ENCODE measurements at places on chromosomes 7 and 10.
A peak's percentile ranks its signal among the peaks of the same experiment; 100 is the strongest.

DNA sequence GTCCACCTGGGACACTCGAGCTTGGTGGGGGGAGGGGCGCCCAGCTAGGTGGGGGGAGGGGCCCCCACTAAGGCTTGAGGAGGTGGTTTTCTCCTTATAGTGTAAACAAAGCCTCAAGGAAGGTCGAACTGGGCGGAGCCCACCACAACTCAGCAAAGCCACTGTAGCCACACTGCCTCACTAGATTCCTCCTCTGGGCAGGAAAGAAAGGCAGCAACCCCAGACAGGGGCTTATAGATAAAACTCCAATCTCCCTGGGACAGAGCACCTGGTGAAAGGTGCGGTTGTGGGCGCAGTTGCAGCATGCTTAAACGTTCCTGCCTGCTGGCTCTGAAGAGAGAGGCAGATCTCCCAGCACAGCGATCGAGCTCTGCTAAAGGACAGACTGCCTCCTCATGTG, 133.1 kb downstream of the SNX13 start:
- DNase-seq = no peak

- DNase-seq = peak; percentile 21
These were observed 379.1 kb downstream of the INHBA start for GRCh38 chr7:41323806-41324205.

DNA sequence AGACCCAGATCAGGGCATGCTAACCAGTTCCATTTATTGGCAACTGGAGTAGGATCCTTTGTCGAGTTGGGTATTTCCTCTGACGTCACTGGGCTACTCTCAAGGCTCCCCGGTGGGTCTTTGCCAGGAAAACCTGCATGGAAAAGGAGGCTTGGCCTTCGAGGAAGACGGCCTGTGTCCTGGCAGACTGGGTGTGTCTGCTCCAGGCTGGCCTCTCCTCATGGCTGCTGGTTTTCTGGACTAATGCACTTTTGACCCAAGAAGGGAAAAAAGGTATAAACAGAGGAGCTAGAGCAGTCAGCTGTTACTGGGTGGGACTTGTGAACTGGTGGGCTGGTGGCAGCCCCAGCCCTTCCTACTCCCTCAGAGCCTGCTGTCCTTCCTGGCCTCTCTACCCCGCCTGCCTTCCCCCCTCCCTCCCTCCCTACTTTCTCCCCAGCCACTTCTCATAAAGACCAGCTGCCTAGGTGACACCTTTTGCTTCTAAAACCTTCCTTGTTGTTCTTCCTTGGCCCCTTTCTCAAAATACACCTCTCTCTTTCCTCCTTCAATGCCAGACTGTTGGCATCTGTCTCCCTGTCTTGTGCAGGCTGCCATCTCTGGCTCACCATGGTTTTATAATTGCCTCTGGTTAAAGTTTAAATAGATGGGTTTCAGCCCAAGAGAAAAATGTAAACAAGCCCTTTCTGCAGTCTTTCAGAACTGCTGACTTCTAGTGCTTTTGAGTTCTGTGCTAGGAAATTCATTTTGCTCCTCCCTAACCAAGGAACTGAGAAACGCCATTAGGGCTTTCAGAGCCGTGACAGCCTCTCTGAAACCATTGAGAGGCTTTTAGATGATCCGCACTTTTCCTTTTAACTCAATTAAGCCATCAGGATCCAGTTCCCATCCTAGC, 101.8 kb upstream of the MKLN1 start:
- DNase-seq = no peak

- no peak for DNase-seq
These were observed 39.9 kb upstream of the SORCS3 start for GRCh38 chr10:104601166-104601565.

- DNase-seq = no peak
These were observed 35.2 kb downstream of the ATXN7L1 start for GRCh38 chr7:105840981-105841749.

- no peak for DNase-seq
These were observed 18.6 kb downstream of the ALDH18A1 start for GRCh38 chr10:95637911-95638310.

- no peak for DNase-seq
These were observed 22.1 kb downstream of the CYP17A1 start for GRCh38 chr10:102814873-102815661.

DNA sequence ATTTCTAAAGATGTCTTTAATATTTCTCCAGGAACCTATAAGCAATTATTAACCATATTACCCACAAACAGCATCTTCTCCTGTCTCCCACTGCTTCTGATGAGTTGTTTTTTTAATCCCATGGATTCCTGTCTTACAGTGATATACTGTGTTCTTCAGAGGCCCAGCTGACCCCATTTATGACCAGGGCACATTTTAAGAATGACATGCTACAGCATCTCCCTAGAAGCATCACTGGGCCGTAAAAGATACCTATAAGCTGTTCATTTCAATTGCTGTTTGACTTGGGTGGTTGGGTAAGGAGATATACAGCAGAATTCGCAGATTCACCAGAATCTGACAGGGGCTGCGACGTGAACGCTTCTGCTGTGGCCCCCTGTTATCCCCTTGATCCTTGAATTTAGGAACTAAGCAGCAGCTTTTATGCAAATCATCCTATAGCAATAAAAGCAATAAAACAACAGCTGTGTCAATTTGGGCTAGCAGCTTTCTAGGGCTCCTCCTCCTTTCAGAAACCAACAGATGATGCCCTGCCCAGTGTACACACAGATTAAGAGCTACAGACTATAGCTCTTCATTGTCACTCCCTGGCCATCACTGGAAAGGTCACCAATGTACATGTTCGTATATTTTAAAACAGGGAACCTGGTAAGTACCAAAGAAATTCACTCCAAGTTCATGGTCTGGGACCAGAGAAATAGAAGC, 86.8 kb downstream of the CPEB3 start:
- DNase-seq = no peak

- no peak for DNase-seq
These were observed 313.4 kb upstream of the C7orf33 start for GRCh38 chr7:148277042-148277660.

- no peak for DNase-seq
These were observed 117.1 kb upstream of the PARD3 start for GRCh38 chr10:34932235-34932634.

DNA sequence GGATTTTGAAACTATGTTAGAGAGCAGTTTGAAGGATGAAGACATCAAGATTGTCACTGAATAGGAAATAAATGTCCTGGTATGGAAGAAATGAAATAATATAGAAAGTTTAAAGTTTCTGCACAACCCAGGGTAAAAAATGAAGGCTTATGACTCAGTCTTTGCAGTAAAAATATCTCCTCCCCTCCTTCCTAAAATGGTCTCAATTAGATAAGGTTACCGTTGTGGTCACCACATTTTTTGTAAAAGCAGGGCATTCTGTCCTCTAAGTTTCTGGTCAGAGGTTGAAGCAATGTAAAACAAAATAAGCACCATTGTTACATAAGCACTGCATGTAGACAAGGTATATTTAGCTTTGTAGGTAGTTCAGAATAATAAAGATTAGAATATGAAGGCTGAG, 403.5 kb downstream of the SUGCT start:
- DNase-seq = no peak

GRCh38 chr10:15558136-15558535, 161.6 kb downstream of the ITGA8 start:
- DNase-seq = no peak

- no peak for DNase-seq
These were observed 67.9 kb upstream of the HECW1 start for GRCh38 chr7:43044511-43044910.

DNA sequence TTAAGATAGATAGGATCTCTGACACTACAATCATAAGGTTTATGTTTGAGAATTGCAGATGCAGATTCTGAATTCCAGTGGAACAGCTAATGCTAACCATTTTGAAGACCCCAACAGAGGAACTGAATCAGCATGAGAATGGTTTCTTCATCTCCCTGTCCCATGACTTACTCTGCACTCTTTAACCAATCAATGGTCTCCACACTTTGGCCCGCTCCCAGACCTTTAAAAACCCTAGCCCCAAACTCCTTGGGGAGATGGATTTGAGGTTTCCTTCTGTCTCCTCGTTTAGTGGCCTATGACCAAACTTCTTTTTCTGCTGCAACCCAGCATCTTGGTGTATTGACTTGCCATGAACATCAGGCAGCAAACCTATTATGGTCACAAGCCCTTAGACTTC, 804.9 kb downstream of the LRMDA start:
- no peak for DNase-seq

- no peak for DNase-seq
These were observed 1.0 kb upstream of the TRDMT1 start for GRCh38 chr10:17202506-17202905.

DNA sequence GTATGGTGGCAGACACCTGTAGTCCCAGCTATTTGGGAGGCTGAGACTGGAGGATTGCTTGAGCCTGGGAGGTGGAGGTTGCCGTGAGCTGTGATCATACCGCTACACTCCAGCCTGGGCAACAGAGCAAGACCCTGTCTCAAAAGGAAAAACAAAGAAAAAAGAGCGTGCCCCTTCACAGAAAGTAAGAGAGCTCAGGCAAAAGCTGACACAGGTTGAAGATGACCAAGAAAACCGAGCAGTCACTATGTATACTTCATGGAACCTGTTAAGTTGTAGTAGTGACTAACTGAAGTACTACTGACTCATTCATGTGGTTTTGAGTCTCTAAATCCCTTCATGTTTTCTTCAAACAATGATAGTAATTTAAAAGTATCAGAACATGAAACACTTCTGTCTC, 1.2 kb upstream of the PRRT4 start:
- no peak for DNase-seq

GRCh38 chr7:64509583-64509982, 53.3 kb downstream of the ZNF680 start:
- DNase-seq = no peak

GRCh38 chr7:101555921-101556275, 73.2 kb downstream of the MYL10 start:
- no peak for DNase-seq

DNA sequence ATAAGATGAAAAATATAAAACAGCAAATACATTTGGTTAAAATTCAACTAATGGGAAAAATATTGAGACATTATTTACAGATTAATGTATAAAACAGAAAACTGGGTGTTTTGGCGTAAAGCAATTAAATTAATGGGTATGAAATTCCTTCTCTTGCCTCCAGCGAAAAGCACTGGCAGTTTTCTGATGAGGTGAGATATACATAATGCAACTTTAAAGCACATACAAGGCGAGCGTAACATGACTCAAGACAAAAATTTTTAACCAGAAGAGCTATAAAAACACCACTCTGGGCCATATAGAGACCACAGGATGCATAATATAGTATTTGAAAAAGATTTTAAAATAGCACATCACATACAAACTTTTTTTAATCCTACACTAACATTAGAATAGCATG, 120.6 kb downstream of the ODAD2 start:
- DNase-seq = no peak

- DNase-seq = no peak
These were observed 7.3 kb downstream of the ICA1 start for GRCh38 chr7:8254667-8255066.

DNA sequence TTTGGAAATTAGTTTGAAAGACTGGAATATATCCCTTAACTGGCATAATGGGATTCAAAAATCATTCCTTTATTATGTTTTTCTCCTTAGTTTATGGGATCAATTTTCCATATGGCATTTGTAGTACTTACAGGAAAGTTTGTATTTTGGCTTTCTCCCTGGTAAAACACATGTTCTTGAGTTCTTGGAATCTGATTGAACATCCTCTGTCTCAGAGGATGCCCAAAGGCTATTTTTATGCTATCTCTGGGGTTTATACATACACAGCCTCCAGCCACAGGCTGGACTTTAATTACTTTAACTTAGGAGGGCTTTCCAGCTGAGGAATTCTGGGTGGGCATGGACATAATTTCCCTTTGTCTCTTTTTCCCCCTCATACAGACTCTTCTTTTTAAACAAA, 236.4 kb downstream of the HGF start:
- no peak for DNase-seq

DNA sequence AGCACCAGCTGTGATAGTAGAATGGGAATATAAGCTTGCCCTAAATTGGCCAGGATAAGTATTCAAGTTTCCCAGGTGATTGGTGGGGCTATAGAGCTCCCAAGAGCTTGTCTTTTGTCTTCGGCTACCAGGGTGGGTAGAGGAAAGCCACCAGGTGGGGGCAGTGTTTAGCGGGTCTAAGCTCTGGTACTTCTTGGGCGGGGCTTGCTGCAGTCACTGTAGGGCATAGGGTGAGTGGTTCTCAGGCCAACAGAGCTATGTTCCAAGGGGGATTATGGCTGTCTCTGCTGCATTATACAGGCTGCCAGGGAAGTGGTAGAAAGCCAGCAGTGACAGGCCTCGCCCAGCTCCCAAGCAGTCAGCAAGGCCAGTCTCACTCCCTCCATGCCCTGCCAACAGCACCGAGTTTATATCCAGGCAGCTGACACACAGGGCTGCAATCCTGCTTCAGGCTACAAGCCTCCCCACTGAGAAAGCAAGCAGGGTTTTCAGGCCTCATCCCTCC, 110.7 kb downstream of the ZNF467 start:
- peak; percentile 53 for DNase-seq

GRCh38 chr7:135808206-135808605, 59.6 kb upstream of the FAM180A start:
- no peak for DNase-seq

DNA sequence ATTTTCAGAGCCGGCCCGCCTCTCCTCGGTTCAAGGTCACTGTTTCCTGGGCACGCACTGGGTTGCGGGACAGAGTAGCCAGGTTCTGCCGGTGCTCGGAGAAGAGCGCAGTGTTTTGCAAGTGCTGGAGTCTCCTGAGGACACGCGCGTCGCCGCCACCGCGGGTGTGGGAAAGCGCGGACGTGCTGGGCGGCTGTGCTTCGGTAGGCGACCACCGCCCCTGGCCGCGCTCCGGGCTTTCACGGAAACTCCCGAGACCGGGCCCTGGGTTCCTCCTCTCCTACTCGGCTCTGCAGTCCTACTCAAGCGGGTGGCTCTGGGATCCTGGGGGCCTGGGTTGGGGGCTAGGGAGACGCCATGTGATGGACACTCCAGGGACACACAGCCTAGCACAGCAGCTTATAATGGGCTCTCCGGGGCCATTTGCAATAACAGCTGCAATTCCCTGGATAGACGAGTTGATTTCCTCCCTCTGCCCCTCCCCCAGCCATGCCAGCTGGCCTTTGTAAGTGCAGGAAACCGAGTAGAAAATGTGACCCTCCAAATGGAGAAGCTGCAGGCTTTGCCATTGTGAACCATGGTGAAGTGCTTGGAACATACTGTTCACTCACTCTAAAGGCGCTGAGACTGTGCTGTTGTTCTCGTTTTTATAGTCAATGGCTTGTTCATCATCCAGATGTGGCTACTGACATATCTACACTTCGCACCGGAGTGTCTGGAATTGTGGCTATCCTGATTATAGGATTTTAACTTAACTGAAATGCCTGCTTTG, 2.1 kb downstream of the FRAT1 start:
- DNase-seq = no peak

DNA sequence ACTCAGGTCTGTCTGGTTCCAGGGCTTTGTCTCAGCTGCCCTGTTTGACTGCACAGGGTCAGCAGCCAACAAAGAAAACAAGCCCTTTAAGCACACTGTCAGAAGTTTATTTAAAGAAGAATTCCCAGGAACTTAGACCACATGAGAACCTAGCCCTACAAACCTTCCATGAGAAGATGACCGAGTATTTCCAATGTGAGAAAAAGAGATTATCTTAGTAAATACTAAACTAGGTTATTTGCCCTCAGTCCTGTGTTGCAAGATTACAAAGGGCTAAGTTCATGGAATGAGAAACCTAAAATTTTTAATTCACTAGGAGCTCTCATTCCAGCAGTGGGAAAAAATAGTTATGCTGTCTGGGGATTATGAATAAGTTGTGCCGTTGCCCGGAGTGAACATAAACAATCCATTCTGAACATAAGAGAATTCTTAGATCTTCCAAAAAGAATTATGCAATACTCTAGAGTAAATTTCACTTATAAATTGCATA, 46.7 kb downstream of the NOC3L start:
- no peak for DNase-seq

Data from foreskin melanocyte (primary cell).